ENCODE measurements at places on chromosomes 1 and 21. TPM values are rescaled to one million over a fixed set of nuclear protein-coding genes. Genes with fewer than 3 reads are reported as not detected.
A peak's percentile ranks its signal among the peaks of the same experiment; 100 is the strongest.

Gene DNASE2B
- not detected for total RNA-seq

Gene RGSL1
- not detected for total RNA-seq

DNA sequence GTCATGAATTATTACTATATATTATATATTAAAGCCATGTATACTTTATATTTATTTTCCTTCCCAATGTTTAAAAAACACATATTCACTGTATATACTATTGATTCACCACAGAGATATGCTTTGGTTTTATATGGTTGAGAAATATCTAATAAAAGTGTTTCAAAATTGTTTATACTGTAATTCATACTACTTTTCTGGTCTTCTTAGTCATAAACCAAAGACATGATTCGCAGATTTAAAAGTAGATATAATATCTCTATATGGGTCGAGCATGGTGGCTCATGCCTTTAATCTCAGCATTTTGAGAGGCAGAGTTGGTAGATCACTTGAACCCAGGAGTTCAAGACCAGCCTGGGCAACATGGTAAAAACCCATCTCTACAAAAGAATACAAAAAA lies 738.4 kb downstream of the USP25 start:
- no peak overlapping the region for H3K4me3 ChIP-seq
- no peak overlapping the region for H3K27ac ChIP-seq
- no peak for DNase-seq
- H3K4me1 ChIP-seq: peaks cover 3% of the 10 kb centered on the region

DNA sequence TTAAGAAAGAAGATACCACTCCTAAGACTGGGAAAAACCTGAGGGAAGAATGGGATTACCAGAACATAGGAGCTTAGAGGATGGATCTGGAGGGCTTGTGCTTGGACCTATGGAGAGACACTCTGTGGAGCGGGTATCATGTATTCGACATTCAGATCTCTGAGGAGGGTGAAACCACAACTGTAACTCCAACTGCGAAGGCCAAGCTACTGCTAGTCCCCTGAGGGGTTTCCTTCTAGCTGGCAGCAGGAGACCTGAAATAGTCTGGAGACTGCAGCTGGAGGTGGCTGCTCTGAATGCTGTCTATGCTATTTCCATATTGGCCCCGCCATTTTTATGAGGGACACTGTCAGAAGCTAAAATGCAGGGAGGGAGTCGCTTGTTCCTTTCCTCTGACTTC lies 462.3 kb downstream of the PTPRC start:
- no peak for DNase-seq
- H3K36me3 ChIP-seq: no peaks in the 10 kb centered on the region
- H3K4me1 ChIP-seq: no peaks in the 10 kb centered on the region
- no peak overlapping the region for H3K27ac ChIP-seq
- H3K4me3 ChIP-seq: no peak overlapping the region
- H3K27me3 ChIP-seq: no peaks in the 10 kb centered on the region

- no peaks in the 10 kb centered on the region for H3K27me3 ChIP-seq
- H3K36me3 ChIP-seq: no peaks in the 10 kb centered on the region
- peak within 1 kb of the TSS; percentile 89 for H3K27ac ChIP-seq
- H3K4me3 ChIP-seq: peak within 1 kb of the TSS; percentile 53
- no peaks in the 10 kb centered on the region for H3K4me1 ChIP-seq
- peak; percentile 92 for DNase-seq
These were observed at the start of gene MACF1 for GRCh38 chr1:39204441-39205081. Gene MACF1 (plus strand): TSS chr1:39204695. CDS start chr1:39205023, 328 bp downstream.

- H3K4me3 ChIP-seq: no peak overlapping the region
- DNase-seq: no peak
- no peaks in the 10 kb centered on the region for H3K27me3 ChIP-seq
- H3K4me1 ChIP-seq: no peaks in the 10 kb centered on the region
These were observed 197.4 kb downstream of the HS2ST1 start for GRCh38 chr1:87111659-87112371.

DNA sequence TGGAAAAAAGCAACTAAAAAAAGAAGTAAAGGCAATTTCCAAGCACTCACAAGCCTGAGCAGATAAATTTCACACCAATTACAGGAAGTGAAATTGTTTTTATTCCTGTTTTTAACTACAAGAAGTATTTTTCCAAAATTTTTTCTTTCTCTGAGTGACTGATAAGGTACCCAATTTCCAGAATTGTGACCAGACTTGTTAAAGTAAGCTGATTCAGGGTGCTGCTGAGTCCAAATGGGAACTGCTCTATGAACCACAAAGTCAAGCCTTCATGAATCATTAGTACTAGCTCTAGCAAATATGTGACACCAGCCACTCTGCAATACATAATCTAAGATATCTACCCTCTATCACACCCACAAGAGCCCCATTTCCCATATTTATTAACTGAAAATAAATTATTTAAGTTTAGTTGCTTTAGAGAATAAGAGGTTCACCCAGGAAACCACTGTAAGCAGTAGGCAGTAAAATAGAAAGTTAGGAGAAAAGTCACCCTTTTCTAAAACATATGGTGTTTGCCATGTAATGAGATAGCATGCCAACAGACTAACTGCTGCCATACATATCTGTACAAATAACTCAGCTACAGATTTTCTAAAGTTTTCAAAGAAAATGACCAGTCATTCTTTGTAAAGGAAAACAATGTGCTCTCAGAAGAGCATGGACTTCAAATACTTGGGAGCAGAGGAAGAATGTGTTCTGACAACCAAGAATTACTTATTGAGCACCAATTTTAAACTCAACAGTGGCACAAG lies 43.1 kb upstream of the TNFSF18 start:
- no peaks in the 10 kb centered on the region for H3K36me3 ChIP-seq
- H3K4me1 ChIP-seq: no peaks in the 10 kb centered on the region
- H3K4me3 ChIP-seq: no peak overlapping the region

Gene FDPS
- total RNA-seq: 85.3 TPM

Gene UBE2U
- total RNA-seq: not detected

DNA sequence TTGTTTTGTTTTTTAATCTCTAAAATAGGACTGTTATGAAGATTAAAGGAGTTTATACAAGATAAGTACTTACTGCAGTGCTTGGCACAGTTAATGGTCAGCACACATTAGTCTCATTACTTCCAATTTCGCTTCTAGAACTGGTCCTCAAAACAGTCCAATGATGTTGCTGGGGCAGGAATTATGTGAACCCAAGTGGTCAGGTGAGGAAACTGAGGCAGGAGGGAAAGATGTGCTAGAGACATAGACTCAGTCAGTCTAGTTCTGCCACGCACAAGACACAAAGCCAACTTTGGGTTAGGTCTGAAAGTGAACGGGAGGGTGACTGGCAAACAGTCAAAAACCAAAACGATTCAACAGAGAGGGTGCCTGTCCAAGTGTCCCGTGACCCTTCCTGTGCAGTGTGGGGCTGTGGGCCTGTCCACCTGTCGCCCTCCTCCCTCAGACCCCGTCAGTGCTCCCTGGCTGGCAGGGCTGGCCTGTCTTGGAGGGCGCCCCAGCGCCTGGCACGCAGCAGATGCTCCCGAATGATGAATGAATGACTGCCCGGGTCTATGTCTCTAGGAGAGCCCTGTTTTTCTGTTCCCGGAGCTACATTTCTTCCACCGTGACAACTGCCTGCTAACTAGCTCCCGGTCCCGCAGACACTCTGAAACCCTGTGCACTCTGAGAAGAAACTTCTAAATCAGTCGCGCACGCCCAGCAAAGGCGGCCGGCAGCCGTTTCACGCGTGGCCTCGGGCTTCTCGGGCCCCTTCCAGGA lies 2.4 kb downstream of the LRP8 start:
- H3K27me3 ChIP-seq: no peaks in the 10 kb centered on the region
- H3K27ac ChIP-seq: peak overlapping the region; percentile 47
- no peaks in the 10 kb centered on the region for H3K36me3 ChIP-seq

- no peak overlapping the region for H3K27ac ChIP-seq
- no peaks in the 10 kb centered on the region for H3K27me3 ChIP-seq
- H3K4me1 ChIP-seq: no peaks in the 10 kb centered on the region
- H3K4me3 ChIP-seq: no peak overlapping the region
These were observed 18.4 kb upstream of the DNASE2B start for GRCh38 chr1:84379917-84380180.

DNA sequence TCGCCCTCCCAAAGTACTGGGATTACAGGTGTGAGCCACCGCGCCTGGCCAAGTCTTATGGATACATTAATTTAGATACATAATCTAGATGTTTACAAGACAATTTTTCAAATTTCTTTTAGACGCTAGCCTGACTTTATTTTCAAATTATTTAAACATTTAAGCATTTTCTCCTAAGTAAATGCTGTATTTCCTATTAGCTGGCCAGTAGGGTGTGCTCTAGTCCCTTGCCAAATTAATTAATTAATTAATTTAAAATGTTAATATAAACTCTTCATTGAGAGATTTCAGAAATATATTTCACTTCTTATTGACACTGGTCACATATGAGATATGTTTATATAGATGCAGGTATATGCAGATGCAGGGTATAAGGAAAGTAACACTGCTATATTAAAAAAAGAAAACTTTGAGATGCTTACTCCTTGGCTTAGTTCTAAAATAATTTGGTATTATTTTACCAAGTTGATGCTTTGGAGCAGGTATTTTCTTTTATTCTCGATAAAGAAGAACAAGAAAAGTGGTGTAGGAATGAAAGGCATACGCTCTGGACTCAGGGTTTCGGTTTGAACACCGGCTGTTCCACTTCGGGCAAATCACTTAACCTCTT lies 5.2 kb upstream of the ERRFI1 start:
- H3K4me1 ChIP-seq: peaks cover 44% of the 10 kb centered on the region
- DNase-seq: no peak
- H3K4me3 ChIP-seq: no peak overlapping the region
- peak overlapping the region; percentile 96 for H3K27ac ChIP-seq

Gene SHISA4
- total RNA-seq: 17.1 TPM

Gene PLEKHO1
- 351 TPM for total RNA-seq

GRCh38 chr1:177044390-177044789 lies 120.1 kb downstream of the ASTN1 start:
- H3K36me3 ChIP-seq: no peaks in the 10 kb centered on the region
- no peak overlapping the region for H3K4me3 ChIP-seq
- H3K27me3 ChIP-seq: no peaks in the 10 kb centered on the region
- no peaks in the 10 kb centered on the region for H3K4me1 ChIP-seq
- H3K27ac ChIP-seq: no peak overlapping the region

Gene PFKFB2
- 5.4 TPM for total RNA-seq

- no peak for DNase-seq
- H3K4me3 ChIP-seq: peak overlapping the region; percentile 88
- H3K27ac ChIP-seq: peak overlapping the region; percentile 93
- peaks cover 34% of the 10 kb centered on the region for H3K4me1 ChIP-seq
- H3K36me3 ChIP-seq: peaks cover 15% of the 10 kb centered on the region
These were observed 282 bp upstream of the SOD1 start for GRCh38 chr21:31659286-31659535.

Gene ERG
- total RNA-seq: 4.1 TPM

Gene RIPK4
- 0.28 TPM for total RNA-seq

Gene TMPRSS15
- not detected for total RNA-seq

GRCh38 chr1:233372218-233373120 lies 44.9 kb downstream of the MAP3K21 start:
- H3K4me1 ChIP-seq: no peaks in the 10 kb centered on the region
- H3K27me3 ChIP-seq: no peaks in the 10 kb centered on the region
- DNase-seq: no peak

GRCh38 chr1:222769181-222769580 lies 32.2 kb downstream of the FAM177B start:
- H3K27ac ChIP-seq: peak overlapping the region; percentile 56
- no peak for DNase-seq

GRCh38 chr1:225834417-225835329 lies 24.7 kb downstream of the EPHX1 start:
- peaks cover 17% of the 10 kb centered on the region for H3K4me1 ChIP-seq
- no peak overlapping the region for H3K4me3 ChIP-seq
- peak; percentile 94 for DNase-seq
- H3K27ac ChIP-seq: peak overlapping the region; percentile 74

Gene GBP2
- total RNA-seq: 150 TPM

Gene HES5
- total RNA-seq: not detected

GRCh38 chr1:94616506-94616905 lies 74.9 kb upstream of the F3 start:
- H3K36me3 ChIP-seq: no peaks in the 10 kb centered on the region
- peaks cover 15% of the 10 kb centered on the region for H3K4me1 ChIP-seq
- H3K27ac ChIP-seq: no peak overlapping the region
- no peak for DNase-seq
- no peaks in the 10 kb centered on the region for H3K27me3 ChIP-seq

Gene SPRR2G
- not detected for total RNA-seq

GRCh38 chr1:64981601-64982533 lies 15.5 kb upstream of the JAK1 start:
- no peak overlapping the region for H3K27ac ChIP-seq
- H3K27me3 ChIP-seq: no peaks in the 10 kb centered on the region
- H3K4me1 ChIP-seq: peaks cover 10% of the 10 kb centered on the region
- H3K4me3 ChIP-seq: no peak overlapping the region
- DNase-seq: no peak
- peaks cover 21% of the 10 kb centered on the region for H3K36me3 ChIP-seq

Gene DRAXIN
- total RNA-seq: 0.28 TPM

DNA sequence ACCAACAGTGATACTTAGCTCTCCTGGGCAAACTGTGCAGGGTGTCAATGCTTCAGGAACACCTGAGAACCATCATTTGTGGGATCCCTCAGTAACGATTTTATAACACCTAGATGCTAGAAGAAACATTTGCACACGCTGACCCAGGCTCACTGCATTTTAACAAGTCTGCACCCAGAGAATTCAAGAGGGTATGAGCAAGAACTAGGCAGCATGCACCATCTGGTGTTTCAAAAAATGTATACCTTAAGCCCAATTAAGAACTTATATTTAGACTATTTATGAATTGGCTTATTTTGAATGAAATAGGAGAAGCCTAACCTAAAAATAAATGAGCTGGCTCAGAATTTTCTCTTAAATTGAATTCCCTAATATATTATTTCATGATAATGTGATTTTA lies 400.5 kb downstream of the GPATCH2 start:
- no peak overlapping the region for H3K27ac ChIP-seq
- H3K4me3 ChIP-seq: no peak overlapping the region
- no peaks in the 10 kb centered on the region for H3K4me1 ChIP-seq
- H3K36me3 ChIP-seq: no peaks in the 10 kb centered on the region

GRCh38 chr1:14811573-14811972 lies 213.1 kb downstream of the KAZN start:
- H3K36me3 ChIP-seq: no peaks in the 10 kb centered on the region
- H3K4me3 ChIP-seq: no peak overlapping the region
- DNase-seq: no peak
- H3K27ac ChIP-seq: peak overlapping the region; percentile 4
- no peaks in the 10 kb centered on the region for H3K27me3 ChIP-seq

DNA sequence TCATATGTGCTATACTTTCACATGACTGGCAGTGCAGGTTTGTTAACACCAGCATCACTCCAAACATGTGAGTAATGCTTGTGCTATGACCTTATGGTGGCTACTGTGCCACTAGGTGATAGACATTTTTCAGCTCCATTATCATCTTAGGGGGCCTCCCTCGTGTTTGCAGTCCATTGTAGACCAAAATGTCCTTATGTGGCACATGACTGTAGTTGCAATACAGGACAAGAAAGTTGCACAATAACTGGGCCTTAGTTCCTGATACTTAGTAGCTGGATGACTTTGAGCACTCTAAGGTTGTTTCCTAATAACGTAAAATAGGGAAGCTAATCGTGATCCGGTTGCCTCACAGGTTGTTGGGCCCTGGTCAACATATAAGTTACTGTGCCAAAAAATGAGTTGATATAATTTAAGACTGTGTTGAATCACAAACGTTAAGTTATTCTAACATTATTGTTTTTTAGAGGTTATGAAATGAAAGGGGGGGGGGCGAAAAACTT lies 511 bp upstream of the SNX27 start:
- no peak overlapping the region for H3K4me3 ChIP-seq
- peaks cover 42% of the 10 kb centered on the region for H3K4me1 ChIP-seq
- peak; percentile 80 for DNase-seq
- H3K27ac ChIP-seq: peak overlapping the region; percentile 99
- H3K27me3 ChIP-seq: no peaks in the 10 kb centered on the region
- no peaks in the 10 kb centered on the region for H3K36me3 ChIP-seq

- H3K27ac ChIP-seq: peak overlapping the region; percentile 83
- H3K4me3 ChIP-seq: no peak overlapping the region
- H3K27me3 ChIP-seq: no peaks in the 10 kb centered on the region
- DNase-seq: peak; percentile 95
These were observed 8.3 kb downstream of the MAPKAPK2 start for GRCh38 chr1:206693029-206693428.
